ENCODE measurements at places on chromosomes 5 and 9.

GRCh38 chr9:127059030-127059429 is 63.4 kb downstream of the ANGPTL2 start:
- DNase-seq, result no peak

DNA sequence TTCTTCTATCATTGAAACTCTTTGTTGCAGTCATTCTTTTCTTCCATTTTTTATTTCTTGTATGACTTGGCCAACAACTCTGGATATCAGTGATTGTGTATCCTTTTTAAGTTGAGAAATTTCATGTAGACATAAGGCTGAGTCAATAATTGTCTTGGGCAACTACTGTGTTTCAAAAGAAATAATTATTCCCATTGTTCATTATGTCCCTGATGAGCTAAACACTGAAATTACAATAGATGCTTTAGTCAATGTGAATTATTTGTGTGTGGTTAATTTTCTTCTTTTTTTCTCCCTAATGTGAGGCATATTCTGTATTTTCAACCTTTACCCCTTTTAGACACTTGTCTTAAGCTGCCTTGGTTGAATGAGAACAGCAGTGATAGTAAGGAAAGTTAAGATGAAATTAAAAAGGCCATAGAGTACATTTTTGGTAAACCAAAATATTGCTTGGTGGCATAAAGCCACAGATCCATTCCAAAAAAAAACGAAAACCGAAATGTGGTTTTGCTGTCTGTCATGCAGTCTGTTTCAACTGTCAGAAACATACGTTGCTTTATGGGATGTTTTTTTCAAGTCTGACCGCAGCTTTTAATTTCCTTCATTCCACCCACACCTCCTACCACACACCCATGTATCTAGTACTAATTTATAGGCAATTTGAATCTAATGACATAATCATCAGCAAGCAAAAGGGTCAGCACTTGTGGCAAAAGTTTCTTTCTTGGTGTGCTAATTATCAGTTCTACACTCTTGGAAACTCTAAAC is 21.1 kb downstream of the TLE4 start:
- DNase-seq, result no peak

DNA sequence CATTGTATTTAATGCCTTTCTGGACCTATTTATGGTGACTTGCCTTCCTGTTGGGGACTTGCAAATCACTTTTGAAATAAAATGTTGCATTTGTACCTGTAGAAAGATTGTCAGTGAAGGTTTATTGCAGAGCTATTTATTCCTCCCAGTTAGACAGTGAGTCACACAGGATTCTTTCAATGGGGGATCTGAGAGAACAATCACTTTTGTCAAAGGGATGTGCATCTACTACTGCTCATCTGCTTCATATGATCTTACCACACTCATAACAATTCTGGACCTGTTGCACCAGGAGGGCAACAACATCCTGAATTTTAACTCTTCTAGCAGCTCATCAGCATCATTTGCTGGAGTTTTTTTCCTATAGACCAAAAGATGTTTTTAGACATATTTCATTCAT is 66.8 kb downstream of the FBXL7 start:
- DNase-seq, result no peak

DNA sequence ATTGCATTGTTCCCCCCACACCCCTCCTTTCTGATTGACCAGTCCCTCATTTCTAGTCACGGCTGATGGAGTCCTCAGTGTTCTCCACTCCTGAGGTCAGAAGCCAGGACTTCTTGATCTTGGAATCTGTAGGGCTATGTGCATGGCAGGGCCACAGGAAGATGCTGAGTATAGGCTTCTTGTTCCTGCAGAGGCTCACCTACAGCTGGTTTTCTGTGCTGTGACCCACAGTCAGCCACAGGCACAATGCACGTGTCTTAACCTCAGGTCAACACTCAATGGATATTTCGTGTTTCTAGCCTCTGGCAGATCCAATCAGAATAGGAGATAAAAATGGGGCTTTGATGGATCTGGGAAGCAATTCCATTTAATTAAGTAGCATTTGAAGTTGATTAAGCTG is 14.3 kb upstream of the CXCL14 start:
- DNase-seq, result no peak

DNA sequence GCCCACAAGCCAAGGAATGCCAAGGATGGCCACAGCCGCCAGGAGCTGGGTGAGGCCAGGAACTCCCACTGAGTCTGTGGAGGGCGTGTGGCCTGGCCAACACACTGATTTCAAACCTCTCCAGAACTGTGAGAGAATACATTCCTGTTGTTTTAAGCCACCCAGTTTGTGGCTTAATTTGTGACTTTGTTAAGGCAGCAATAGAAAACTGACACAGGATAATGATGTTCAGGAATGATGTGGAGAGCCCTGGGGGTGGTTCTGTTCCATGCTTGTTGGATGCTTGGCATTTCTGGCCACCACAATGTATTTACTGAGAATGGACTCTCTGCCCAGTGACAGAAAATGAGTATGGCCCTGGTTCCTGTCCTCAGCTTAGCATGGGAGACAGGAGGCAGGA is 82.8 kb downstream of the DAP start:
- no peak for DNase-seq

GRCh38 chr9:92480291-92480771 is 2.0 kb downstream of the ASPN start:
- no peak for DNase-seq

DNA sequence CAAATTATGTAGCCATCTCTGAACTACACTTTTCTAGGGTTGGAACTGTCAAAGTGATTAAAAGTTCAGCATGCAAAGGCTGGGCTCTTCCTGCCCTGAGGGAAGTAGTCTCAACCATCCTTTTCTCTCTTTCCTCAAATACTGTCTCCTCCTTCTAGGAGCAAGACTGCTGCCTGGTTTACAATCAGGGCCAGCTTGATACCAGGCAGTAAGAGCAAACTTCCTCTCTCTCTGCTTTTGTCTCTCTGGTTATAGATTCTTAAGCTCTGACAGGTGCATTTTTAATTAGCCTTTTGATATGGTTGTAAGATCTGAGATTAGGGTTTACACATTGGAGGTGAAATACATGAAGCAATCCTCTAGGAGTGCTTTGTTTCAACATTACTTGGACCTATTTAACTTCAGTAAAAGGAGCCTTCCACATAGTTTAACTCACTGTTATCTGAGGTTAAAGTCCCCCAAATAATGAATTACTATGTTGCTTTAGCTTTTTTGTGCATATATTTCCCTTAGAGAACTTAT is 436.1 kb downstream of the SPATA31D1 start:
- no peak for DNase-seq

- no peak for DNase-seq
Measured at GRCh38 chr5:159827861-159828260, 88.4 kb upstream of the ADRA1B start.

GRCh38 chr5:177444106-177445051 is 2.2 kb upstream of the PRR7 start:
- no peak for DNase-seq

GRCh38 chr5:174284873-174285272 is 239.4 kb downstream of the NSG2 start:
- no peak for DNase-seq

Data from activated T-helper 9 cell treated with anti-CD3 and anti-CD28 coated beads, Interleukin-2, amount 50 U/mL, for 16 hours (primary cell).